ENCODE measurements at places on chromosomes 5 and 9.

GRCh38 chr5:135266975-135267374 lies 132.1 kb downstream of the MACROH2A1 start:
- no peak for DNase-seq

- no peak for DNase-seq
These were observed 37.9 kb upstream of the GZMA start for GRCh38 chr5:55064523-55064922.

GRCh38 chr5:69188811-69189161 lies 597 bp upstream of the CENPH start:
- no peak for DNase-seq

- DNase-seq: no peak
These were observed 974 bp downstream of the HEMGN start for GRCh38 chr9:97936998-97937397.

GRCh38 chr5:668283-668995 lies 24.7 kb downstream of the TPPP start:
- no peak for DNase-seq

DNA sequence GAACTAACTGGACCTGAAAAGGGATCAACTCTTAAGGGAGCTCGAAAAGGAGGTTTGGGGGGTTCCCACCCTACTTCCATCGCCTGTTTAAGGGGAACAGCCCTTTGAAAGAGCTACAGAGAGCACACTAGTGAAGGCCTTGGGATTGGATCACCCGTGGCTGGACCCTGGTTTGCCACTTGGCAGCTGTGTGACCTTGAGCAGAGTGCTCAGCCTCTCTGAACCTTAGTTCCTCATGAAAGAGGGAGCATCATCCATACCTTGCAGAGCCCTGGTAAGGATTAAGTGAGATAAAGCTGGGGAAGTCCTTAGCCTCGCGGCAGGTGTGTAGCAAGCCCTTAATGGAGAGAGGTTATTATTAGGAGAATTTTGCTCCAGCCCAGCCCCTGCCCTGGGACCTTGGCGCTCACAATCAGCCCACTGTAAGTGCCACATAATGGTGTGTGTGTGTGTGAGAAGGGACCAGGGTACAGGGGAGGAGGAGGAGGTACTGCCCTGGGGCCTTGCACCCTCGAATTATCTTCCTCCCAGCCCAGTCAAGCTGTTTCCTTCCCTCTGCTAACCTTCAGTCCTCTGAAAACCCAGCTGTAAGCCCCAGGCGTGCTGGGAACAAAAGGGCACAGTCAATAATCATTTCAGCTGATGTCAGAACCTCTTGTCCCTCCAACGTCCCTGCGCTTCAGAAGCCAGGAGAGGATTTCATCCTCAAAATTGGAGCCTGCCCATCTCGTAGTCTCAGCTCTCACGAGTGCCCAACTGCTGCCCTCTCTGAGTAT lies 42.9 kb downstream of the FOXI1 start:
- DNase-seq: no peak

GRCh38 chr5:40735609-40736008 lies 20.2 kb downstream of the TTC33 start:
- no peak for DNase-seq

DNA sequence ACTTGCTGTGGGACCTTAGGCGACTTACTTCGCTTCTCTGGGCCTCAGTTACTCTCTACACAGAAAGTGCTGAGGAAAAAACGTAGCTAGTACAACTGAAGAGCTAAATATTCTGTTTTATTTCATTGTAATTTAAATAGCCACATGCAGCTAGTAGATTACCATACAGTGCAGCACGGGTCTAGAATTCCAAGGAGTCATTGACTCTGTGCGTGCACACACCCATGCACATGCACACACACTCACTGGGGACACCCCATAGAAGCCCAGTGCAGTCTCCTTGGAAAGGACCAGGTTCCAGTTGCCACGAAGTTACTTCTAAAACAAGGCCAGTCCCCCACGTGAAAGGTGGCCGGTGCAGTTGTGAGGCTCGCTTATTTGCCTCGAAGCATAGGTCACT lies 17.0 kb downstream of the URM1 start:
- no peak for DNase-seq

DNA sequence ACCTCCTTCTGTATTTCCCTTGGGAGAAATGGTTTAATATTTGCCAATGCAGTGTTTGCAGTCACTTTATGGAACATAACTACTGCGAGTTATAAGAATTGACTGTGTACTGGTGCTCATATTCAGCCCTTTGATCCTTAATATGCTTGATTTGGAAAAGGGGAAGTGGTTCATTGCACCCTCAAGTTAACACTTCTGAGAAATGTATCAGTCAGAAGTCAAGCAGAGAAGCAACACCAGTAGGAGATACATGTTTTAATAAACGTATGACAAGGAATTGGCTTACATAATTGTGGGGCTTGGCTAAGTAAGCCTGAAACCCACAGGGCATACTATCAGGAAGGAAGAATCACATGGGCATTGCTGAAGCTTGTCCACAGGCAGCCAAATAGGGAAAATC lies 131.0 kb upstream of the SPRY4 start:
- DNase-seq: no peak

- no peak for DNase-seq
These were observed 424.3 kb upstream of the DMAC1 start for GRCh38 chr9:8223861-8224260.

GRCh38 chr9:131651599-131651998 lies 88.3 kb downstream of the RAPGEF1 start:
- no peak for DNase-seq

DNA sequence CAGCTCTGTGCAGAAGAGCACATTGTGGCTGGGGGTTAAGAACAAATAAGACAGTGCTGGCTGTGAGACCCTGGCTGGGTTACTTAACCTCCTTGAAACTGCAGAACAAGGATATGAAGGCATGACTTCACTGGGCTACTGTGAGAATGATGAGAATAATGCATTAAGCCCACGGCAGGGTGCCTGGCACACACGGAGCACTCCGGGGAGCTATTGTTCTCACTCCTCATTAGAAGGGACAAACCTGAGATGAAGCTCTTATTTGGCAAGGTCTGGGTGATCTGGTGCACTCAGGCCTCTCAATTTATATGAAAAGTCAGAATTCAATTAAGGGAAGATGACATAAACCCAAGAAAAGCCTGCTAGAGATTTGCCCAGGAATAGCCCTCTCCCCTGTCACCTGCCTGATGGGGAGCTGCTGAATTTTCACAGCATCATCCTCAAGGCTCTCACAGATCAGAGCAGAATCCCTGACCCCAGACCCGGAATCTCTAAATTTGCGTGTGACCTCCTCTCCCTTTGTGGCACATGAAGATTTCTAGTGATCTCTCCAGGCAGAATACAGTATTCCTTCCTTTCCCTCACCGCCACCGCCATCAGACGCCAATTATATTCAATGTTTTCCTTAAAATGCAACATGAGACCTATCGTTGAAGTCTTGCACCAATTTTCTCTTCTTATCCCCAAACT lies 102.1 kb downstream of the COL23A1 start:
- DNase-seq: no peak

DNA sequence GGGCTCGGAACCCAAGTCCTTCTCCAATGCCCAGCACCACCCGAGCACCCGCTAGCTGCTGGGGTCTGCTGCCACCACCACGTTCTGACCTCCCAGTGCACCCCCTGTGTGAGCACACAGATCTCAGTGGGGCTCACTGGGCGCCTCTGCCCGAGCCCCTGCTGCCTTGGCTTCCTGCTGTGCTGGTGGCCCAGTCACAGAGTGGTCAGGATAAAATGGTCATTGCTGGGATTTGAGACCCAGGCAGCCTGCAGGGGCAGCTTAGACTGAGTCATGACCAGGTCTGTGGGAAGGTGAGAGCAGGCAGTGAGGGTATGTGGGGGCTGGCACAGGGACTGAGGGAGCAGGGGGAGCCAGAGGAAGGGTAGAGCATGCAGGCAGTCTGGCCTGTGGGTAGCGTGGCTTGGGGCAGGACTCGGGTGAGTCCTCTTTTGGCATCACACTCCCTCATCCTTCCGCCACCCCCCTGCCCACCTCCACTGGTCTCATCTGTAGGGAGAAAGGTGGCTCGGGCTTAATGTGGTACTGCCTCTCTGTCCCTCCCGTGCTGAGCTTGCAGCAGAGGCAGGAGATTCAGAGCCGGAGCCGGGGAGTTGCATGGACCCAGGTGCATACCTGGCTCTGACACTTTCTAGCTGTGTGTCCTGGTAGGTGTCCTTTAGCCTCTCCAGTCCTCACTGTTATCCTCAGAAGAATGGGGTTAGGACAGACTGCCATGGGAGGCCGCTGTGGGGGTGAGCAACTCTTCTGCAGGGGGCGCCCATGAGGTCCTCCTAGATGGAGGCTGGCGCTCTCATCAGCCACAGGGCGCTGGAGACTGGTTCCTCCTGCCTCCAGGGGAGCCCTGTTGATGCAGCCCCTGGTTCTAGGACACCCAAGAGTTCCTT lies 32.1 kb downstream of the USP20 start:
- DNase-seq: peak; percentile 61

GRCh38 chr9:101486693-101487442 lies 46.8 kb upstream of the RNF20 start:
- DNase-seq: peak; percentile 45

DNA sequence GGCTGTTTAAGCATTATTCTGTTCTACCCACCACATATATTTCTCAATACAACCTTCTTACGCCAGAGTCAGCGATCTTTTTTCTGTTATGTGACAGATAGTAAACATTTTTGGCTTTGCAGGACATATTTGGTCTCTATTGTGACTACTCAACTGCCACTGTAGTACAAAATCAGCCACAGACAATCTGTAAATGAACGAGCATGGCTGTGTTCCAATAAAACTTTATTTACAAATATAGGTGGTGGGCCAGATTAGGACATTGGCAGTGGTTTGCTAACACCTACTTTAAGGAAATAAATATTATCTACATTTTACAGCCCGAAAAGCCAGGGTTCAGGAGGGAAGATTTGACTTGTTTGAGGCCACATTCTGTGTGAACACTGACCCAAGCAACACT lies 40.2 kb upstream of the FBXW11 start:
- DNase-seq: no peak

- DNase-seq: no peak
These were observed 5.1 kb downstream of the CNOT8 start for GRCh38 chr5:154863291-154864080.

DNA sequence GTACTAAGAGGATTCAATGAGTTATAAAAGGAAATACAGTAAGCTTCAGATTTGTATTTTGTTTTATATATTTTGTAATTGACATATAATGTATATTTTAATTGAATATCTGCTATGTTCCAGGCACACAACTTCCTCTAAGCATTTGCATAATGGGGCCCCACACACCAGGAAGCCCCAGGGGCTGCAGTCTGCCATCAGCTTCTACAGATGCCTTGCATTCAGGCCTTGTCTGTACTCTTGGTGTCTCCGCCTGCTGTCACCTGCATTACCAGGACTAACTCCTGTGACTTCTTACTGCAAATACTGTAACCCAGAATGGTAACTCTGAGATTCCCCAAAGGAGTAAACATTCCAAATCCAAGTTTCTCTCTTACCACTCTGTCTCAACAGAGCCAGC lies 20.6 kb downstream of the ARL15 start:
- DNase-seq: no peak

- DNase-seq: no peak
These were observed 65.6 kb downstream of the CDK5RAP2 start for GRCh38 chr9:120514405-120514804.

- no peak for DNase-seq
These were observed 1013.6 kb downstream of the CDH9 start for GRCh38 chr5:26024774-26025173.

DNA sequence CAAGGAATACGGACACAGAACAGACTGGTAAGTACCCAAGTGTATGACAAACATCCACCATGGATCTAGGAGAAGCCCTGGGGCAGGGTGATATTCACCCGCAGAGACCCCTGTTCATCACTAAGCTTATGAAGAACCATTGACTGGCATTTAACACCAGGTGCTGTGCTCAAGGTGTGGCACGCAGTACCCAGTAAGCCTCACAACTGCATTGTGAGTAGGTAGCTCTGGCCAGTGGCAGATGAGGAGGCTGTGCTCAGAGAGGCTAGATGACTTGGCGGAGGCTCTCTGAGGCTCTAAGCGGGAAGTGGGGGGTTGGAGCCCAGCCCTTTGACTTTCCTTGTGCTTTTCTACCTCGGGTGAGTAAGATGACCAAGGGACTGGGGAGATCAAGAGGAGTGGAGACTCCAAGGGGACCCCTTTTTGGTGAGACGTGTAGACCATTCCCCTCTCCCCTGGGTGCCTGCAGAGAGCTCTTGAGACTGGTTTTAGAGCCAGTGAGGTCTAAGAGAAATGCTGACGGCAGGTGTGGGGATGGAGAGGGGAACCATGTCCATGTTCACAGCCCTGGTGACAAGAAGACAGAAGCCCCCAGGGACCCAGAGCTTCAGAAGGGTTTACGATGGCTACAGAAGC lies 70.8 kb downstream of the IL6ST start:
- DNase-seq: no peak

GRCh38 chr5:3490957-3491507 lies 104.6 kb upstream of the IRX1 start:
- no peak for DNase-seq

DNA sequence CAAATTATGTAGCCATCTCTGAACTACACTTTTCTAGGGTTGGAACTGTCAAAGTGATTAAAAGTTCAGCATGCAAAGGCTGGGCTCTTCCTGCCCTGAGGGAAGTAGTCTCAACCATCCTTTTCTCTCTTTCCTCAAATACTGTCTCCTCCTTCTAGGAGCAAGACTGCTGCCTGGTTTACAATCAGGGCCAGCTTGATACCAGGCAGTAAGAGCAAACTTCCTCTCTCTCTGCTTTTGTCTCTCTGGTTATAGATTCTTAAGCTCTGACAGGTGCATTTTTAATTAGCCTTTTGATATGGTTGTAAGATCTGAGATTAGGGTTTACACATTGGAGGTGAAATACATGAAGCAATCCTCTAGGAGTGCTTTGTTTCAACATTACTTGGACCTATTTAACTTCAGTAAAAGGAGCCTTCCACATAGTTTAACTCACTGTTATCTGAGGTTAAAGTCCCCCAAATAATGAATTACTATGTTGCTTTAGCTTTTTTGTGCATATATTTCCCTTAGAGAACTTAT lies 436.1 kb downstream of the SPATA31D1 start:
- DNase-seq: no peak

DNA sequence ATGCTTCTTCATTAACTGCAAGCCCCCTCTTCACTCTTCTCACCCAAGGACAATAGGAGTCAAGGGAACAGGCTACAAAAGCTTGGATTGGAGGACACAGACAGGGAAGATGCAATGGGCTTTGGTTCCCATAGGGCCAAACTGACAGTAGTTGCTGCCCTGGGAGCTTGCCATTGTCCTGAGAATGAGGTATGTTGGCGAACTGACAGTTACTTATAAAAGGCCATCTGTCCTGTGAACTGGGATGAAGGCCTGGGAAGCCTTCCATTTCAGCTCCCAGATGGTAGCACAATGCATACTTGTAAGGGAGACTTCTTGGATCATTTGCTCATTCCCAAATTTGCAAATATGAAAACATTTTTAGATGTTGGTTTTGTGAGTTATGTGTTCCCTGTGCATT lies 88.9 kb downstream of the SNCAIP start:
- no peak for DNase-seq

DNA sequence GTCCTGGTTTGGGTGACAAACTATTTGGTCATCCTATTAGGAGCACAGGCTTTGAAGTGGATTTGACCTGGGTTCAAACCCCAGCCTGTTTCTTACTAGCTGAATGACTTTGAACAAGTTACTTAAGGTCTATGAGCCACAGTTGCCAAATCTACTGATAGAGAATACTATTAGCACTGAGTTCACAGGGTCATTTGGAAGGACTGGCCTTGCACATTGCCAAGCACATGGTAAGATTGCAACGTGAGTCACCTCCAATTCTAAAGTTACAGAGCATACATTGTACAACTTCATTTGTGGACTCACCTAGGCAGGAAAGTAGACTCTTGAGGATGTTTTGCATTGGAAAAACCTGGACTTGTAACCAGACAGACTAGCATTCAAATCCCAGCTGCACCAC lies 38.9 kb downstream of the MFAP3 start:
- DNase-seq: no peak

- no peak for DNase-seq
These were observed 28.2 kb upstream of the FAM169A start for GRCh38 chr5:74894351-74894750.

Measured in activated CD4-positive, alpha-beta T cell treated with anti-CD3 and anti-CD28 coated beads for 36 hours (primary cell).